ENCODE measurements at places on chromosomes 3 and 15.

DNA sequence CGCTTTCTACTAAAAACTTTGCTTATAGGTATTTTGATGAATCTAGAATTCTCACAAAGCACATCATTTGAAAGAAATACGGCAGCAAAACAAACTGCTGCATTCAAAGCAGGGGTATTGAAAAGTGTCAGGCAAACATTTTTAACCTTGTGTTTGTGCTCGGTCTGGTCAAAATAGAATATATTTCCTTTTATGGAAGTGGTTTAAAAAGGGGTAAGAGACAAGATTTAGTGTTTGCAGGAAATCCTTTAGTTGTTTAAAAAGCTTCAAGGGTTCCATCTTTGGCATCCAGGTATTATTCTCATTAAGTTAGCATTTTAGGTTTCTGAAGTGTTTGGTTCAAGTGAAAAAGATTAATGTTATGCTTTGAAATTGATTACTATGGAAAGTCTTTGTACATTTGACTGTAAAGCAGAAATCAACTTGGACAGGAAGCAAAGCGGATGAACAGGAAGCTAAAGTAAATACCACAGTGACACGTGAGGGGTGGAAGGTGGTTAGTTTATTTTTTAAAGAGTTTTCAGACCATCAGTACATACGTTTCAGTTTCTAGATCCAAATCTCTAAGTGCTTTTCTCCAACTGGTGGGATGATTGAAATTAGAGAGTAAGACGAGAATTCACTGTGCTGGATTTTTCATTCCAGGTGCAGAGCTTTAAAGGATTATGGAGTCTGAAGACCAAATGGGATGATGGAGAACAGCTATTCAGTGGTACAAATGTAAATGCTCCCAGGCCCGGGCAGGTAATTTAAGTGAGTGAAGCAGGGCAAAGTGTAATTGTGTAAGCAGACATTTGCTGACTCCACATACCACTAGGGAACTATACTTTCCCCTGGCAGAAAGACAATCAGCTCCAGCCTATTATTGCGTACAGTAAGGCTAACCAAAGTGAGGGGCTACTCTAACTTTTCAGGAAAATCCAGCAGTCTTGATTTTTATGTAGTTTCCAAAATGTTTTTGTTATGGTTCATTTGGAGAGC is 341.8 kb upstream of the TBL1XR1 start:
- DNase-seq, result no peak

DNA sequence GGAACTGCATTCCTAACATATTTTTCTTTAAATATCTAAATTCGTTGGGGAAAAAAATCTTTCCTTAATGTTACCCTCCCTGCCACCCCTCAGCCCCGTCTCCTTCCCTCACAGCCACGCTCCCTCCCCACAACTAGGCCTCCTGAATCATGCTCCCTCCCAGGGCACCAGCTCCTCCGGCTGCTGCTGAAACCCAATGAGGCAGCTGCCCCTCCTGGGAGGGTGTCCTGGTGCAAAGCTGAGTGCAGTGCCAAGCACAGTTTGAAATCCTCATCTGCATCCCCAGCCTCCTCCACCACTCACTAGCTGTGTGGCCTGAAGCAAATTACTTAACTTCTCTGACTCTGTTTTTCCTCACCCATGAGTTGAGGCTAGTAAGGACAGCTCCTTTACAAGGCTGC is 2.7 kb upstream of the NR2E3 start:
- no peak for DNase-seq

- DNase-seq, result peak; percentile 90
Observed at GRCh38 chr15:72783640-72784455, at the start of gene ADPGK. Gene ADPGK, minus strand, starts transcription at chr15:72783758. Its CDS starts 67 bp downstream, at chr15:72783691.

DNA sequence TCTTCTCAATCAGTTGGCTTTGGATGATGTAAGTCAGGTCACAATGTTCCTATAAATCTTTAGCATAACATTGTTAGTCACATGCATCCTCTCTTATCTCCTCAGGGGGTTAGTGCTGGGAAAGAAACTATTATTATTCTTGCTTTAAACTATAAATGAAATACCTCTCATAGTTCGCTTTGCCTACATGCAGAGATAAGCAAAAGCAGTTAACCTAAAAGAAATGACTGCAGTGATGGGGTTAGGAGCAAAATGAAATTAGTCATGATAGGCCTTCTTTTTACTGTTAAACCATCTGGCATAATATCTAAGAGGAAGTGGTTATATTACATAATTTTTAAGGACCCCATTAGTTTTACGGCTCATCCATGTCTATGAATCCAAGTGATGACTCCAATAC is 91.7 kb upstream of the IGSF10 start:
- no peak for DNase-seq

DNA sequence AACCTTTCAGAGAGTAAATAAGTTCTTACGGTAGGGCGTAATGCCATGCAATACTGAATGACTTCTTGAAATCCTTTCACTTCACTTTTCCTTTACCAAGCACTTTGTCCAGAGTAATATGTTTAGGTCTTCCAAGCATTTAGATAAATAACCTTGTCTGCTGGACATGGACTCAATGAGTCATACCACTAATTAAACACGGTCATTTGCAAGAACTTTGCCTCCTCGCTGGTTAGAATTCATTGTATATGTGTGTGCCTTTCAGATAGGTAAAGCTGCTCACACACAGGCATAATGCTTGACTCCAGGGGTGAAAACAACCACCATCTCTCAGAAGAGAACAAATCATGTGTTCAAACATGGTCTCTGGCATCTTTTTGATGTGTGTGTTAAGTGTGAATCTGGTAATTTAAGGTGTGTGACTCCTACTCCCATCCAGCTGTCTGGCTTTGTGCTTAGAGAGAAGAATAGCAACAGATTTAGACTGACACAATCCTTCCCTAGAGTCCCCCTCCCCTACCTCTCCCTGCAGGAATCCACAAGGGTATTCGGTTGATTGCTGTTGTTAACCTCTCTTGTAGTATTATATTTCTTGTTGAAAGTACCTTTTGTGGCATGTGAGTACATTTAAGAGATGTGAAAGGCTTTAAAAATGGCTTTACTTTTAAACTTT is 419.0 kb downstream of the CNTN4 start:
- no peak for DNase-seq

DNA sequence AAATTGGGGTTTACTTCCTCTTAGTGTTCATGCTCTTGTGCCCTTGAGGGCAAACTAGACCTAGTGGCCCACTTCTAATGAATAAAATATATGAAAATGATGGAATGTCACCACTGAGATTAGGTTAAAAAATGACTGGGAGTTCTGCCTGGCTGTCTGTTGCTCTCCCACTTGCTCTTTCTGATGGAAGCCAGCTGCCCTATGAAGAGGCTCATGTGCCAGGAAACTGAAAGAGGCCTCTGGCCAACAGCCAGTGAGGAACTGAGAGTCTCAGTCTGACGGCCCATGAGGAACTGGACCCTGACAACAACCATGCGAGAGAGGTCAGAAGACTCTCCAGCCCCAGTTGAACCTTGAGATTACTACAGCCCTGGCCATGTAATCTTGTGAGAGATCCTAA is 107.1 kb upstream of the FHIT start:
- no peak for DNase-seq

DNA sequence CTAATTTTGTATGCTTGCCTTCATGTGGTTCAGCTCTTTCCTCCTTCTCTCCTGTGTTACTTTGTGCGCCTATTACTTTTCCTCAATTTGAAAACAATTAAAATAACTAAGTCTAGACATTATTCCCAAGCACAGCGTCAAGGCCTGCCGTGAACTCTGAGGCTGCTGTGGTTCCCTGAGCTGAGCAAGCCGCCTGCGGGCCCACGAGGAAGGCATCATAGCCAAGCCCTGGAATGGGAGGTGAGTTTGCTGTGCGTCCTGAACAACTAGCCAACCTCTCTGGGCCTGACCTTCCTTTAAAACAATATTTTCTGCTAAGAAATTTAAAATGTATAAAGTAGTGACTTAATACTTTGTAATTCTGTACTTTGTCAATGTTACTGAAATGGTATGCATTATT is 327.2 kb downstream of the OCA2 start:
- no peak for DNase-seq

DNA sequence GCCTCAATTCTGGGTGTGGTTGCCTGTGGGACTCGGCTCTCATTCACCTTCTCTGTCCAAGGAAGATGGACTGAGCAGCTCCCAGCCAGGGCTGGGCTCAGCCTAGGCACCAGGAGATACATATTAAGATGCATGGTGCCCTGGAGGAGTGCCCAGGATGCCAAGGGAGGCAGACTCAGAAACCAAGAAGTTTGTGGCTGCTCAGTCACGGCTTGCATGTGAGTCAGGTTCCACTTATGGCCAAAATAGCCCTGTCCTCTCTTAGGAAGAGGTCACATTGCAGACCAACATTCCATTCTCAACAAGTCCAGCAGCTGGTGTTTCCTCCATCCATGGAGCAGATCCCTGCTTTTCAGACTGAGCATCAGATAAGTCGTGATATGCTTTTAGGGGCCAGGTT is 21.8 kb downstream of the CDCP1 start:
- DNase-seq, result no peak

- DNase-seq, result no peak
Observed at GRCh38 chr3:148126956-148127355, 570.7 kb upstream of the AGTR1 start.

DNA sequence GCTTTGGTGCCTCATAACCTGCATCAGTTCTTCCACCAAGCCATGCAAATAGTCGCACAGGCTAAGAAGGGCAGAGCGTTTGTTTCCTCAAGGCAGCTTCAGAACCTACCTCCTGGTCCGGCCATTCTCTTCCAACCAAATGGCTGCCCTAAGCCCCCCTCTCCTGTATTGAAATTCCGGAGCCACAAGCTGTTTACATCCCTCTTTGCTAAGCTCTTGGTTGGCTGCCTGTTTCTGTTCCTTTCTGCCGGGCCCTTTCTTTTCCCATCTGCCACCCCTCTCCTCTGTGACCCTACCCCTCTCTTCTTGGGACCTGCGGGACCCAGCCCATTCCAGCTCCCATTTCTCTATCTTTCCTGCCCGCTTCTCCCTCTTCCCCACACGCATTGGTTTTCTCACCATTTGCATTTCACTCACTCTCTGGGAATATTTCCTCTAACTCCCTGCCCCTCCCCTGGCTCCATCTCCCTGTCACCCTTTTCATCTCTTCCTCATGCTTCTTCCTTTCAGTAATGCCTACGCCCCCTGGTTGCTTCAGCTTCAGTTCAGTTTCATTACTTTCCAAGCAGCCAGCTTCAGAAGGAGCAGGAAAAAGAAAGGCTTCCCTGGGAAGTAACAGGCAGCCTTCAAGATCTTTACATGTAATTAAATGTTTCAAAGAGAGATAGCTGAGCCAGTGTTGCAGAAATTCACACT is 113.5 kb downstream of the RAB11A start:
- DNase-seq, result peak; percentile 63

DNA sequence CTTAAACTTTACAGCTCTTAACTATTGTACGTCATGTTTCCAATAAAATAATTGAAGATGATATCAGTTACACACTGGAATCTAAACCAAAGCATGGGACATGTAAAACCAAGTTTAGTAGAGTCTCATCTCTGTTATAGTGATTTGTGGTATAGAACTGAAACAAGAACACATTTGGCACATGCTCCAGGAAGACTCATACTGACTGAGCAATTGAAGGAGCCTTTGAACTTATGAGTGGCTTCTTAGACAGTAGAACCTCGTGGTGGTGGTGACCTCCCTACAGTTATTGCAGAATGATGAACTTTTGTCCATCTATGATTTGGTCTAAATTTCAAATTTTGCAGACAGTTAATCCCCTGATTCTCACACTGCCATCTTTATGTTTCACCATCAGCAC is 729.7 kb downstream of the ROBO1 start:
- DNase-seq, result no peak

All from NCI-H524 (cell line).